GM23248 (cell line): ENCODE measurements at places on chromosomes 2 and 18.
A peak's percentile ranks its signal among the peaks of the same experiment; 100 is the strongest.

GRCh38 chr2:68663371-68664156 lies 20.2 kb downstream of the PROKR1 start:
- no peak for DNase-seq

GRCh38 chr2:62660087-62660486 lies 45.4 kb upstream of the EHBP1 start:
- peak; percentile 11 for DNase-seq

DNA sequence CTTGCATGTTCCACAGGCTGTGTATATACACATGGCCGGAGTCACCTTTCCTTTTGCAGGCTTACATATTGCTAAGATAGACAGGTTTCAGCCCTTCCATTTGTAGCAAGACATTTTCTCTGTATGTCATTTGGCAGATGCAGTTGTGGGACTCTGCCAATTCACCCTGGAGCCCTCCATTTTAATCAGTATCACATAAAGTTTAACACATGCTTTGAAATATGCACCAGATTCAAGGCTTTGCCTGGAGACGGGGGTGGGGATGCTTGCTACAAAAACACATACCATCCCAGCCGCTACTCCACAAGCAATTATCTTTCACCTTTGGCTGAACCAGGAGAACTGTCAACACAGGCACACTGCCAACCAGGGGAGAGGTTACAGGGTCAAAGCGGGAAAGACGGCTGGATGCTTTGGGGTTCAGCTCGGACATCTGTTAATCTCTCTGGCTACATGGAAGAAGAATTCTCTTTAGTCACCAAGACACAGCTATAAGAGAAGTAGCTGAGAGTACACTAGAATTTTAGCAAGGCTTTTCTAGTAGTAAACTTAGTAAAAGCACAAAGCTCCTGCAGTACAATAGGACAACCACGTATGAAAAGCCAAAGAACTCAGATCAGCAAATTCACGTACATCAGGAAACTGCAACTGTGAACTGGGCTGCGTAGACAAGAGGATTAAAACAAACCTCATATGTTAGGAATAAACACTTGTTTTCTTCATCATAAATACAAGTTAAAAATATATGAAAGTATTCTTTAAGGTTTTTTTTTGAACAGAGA lies 130.9 kb downstream of the EXOC6B start:
- peak; percentile 29 for DNase-seq

DNA sequence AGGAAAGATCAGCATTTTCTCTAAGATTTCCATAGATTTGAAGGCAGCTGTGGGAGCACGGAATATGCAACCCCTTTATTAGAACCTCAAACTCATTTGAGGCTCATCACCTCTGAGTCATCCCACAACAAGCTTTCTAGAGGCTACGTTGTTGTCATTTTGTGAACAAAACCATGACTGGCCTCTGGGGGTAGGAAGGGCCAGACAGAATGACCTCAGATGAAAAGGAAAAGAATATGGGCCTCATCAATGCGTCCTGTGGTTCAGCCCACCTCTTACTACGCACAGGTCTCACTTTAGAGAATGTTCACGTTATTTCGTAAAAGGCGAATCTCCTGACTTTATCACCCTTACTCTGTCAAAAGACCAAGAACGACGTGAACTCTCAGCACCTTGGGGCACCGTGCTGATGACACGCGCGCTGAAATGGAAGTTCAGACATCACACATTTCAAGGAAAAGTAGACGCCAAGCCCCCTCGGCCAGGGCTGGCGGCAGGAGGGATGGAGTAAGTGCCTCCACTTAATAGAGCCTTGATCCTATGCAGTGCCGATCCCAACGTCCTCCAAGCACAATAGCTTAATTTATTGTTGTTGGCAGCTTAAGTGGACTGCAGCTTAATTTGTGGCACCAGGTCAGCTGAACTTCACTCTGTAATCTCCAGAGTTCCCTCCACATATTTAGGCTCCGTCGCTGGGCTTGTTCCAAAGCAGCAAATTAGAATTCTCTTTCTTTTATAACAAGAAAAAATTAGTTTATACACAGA lies 208.3 kb downstream of the EIPR1 start:
- peak; percentile 90 for DNase-seq

DNA sequence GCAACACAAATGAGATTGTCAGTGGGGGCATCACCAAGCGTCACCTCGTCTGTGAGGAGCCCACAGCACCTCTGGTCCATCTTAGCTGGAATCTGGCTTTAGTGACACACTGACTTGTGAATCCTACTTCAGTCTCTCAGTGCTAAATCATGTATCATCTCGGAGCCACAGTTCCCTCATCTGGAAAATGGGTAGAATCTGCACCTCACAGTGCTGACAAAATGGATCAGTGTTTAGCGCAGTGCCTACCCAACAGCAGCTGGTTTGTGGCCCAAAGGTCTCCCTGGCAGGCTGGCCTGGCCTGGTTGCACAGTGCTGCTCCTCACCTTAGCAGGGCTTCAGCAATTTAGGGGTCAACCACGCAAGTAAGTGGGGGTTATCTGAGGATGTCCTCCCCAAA lies 10.0 kb downstream of the DBI start:
- DNase-seq: no peak

DNA sequence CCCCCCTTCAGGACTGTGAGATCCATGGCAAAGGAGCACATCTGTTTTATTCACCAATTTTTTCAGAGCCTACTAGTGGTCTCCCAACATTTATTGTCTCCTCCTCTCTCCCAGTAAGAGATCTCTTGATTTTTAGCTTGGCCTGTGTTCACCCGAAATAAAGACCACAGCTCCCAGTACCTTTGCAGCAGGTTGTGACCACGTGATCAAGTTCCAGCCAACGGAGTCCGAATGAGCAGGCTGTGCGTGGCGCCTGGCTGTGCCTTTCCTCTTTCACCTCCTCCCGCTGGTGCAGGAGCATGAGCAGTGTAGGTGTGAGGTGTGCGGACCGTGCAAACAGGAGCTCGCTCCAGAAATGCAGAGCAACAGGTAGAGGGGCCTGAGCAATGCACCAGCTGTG lies 143.6 kb upstream of the GLI2 start:
- no peak for DNase-seq

DNA sequence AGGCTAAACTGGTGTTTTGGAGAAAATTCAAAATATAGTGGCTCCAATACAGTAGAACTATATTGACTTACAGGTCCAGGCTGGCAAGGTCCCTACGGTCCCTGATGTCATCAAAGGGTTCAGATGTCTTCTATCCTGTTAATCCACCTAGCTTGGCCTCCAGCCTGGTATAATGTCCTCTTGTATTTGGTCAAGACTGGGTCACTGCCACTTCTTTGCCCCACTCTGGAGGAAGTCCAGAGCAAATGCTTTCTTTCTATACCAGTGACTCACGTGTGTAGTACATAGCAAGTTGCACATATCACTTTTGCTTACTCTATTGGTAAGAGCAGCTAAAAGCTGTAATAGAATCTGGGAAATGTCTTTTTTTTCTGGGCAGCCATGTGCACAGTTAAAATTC lies 80.8 kb downstream of the LCLAT1 start:
- DNase-seq: peak; percentile 49

DNA sequence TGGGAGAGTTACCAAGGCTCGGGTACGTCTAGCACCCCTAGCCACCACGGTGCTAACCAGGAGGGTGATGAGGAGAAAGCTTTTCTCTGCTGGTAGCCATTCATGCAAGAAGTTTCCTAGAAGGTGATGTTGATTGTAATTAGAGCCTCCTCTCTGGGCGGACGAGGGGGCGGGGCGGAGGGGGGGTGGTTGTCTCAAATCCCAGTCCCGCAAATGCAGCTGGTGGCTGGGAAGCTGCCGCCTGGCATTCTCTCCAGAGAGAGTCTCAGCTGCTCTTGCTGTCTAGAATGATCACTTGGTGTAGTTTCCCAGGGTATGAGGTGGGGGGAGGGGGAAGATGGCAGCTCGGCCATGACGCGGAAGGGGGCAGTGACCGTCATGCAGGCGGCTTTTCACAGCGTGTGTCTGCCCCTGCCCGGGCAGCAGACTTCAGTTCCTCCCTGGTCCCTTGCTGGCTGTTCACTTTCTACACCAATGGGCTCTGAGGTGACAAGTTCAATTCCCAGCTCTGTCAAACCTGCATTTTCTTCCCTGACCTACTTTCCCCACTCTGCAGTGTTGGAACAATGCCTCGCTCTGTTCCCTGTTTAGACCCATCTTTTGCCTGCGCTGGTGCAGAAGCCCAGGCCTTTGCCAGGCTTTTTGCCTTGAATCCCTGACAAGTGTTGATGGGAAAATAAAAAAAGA lies 61.5 kb upstream of the KLF7 start:
- peak; percentile 42 for DNase-seq

GRCh38 chr2:160397530-160397865 lies 96.1 kb downstream of the RBMS1 start:
- peak; percentile 70 for DNase-seq

DNA sequence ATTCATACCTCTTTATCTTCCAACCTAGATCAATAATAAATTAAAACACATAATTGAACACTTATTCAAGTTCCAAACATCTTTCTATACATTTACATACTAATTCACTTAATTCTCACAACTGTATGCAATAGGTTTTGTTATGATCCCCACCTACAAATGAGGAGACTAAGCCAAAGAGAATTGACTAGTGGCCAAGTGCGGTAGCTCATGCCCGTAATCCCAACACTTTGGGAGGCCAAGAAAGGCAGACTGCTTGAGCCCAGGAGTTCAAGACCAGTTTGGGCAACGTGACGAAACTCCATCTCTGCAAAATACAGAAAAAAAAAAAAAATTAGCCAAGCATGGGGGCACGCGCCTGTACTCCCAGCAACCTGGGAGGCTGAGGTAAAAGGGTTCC lies 36.8 kb downstream of the KCNG3 start:
- no peak for DNase-seq

GRCh38 chr2:222353993-222354392 lies 55.2 kb upstream of the PAX3 start:
- no peak for DNase-seq

GRCh38 chr2:147696426-147696825 lies 148.4 kb upstream of the ACVR2A start:
- peak; percentile 10 for DNase-seq

DNA sequence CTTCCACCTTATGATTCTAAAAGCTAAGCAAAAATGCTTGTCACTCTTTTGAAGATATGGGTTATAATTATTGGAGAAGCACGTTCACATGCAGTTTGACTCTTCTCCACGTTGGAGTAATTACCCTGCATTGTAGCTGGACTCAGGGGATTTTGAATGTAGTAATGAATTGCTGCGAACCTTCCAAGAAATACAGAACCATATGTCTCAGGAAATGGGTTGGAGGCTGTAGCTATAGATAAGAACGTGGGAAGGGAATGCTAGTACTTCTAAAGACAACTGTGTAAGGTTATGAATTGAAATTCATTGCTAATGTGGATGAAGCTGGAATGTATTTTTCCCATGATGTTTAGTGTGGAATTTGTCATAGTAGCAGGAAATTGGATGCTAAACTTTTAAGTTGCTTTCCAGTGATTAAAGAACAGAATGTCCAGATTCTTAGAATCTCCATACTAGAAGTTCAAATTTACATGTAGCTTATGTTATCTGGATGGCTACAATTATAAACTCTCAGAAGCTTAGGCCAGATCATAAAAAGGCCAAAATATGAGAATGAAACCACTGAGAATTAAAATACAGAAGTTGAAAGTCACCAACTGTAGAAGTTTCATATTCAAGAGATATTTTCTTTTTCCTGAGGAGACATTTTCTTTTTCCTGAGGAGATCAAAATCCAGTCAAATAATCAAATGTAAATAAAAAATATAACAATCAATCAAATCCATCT lies 27.3 kb upstream of the SPOPL start:
- no peak for DNase-seq

- DNase-seq: peak; percentile 92
These were observed 1.5 kb upstream of the FLACC1 start for GRCh38 chr2:201358684-201359083.

DNA sequence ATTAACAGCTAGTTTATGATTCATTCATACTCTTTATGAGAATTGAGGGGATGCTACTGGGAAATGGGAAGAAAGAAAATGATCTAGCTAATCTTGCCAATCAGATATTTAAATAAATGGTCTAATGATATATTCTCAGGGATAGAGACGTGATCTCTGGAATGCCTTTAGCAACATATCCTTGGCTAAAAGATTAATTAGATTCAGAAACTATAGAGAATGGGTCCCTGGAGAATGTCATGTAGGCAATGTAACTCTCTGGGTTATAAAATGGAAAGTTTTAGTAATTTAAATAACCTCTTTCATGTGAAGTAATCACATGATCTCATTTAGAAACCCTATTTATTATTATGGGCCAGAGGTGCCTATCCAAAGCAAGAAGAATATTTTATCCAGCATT lies 771.0 kb upstream of the CDH2 start:
- DNase-seq: no peak

DNA sequence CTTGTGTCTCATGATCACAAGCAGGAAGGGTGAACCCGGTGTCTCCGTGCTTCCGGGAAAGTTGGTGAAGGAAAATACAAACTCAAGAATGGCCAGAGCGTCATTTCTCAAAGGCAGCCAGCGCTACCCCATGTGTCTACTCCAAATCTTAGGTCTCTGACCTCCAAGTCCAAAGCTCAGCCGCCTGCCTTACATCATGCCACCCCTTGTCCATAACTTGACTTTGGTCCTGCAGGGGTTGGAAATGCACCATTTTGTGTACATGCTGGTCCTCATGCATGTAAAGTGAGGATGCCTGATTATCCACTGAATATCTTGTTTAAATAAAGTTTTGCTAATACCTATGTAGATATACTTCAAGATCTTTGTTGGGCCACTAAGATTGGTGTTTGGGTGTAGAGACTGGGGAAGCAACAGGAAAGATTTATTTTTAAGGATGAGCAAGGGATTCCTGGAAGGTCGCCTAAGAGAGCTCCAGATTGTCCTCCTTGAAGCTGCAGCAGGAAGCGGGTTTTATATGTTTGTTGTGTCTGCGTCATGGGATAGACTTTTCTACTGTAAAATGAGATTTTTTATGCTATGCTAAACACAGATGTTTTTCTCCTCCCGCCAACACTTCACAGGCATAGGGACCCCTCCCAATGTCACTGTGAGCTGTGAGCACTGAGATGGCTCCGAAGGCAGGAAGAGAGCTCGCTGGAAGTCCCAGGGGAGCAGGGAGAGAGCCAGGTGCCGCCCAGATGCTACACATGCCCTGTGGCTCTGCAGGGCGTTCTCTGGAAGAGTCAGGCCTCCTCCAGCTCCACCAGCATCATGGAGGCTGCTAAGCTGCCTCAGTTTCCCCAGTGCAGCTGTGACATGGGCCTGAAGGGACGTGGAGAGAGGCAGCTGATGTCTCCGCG lies 176.2 kb upstream of the HDAC4 start:
- peak; percentile 14 for DNase-seq

DNA sequence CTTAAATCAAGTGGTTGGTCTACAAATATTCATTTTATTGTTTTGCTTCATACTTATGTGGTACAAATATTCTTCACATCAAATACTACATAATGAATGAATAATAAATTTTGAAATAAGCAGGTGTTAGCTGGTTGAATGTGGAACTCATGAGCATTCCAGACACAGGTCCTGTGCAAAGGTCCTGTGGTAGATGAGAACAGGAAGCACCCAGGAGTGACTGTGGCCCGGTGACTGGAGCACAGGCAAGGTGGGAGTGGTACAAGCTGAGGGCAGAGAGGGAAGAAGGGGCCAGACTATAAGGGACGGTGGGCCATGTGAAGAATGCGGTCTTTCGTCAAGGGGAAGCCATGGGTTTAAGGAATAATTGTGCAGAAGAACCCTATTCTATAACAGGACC lies 26.2 kb upstream of the LOXHD1 start:
- no peak for DNase-seq

GRCh38 chr2:37529830-37530415 lies 141.5 kb downstream of the CDC42EP3 start:
- DNase-seq: no peak
